A549 treated with dexamethasone at 1 μM for 4 hours (cell line): ENCODE measurements at places on chromosomes 11 and 22. TPM values are rescaled to one million over a fixed set of nuclear protein-coding genes. Genes with fewer than 3 reads are reported as not detected.

HBG2 gene
- total RNA-seq = not detected in 5 replicates

C11orf65 gene
- 0.13 to 0.31 TPM (median 0.26 TPM) in 5 replicates for total RNA-seq

NCAM1 gene
- total RNA-seq = 0.05 to 0.11 TPM in 2 of 5 replicates, not detected in the others

CSF2RB gene
- total RNA-seq = 0.01 TPM in 1 of 5 replicates, not detected in the others

TMEM191C gene
- 0.56 to 0.84 TPM (median 0.71 TPM) in 5 replicates for total RNA-seq

OR8D1 gene
- total RNA-seq = not detected in 5 replicates

PATE4 gene
- total RNA-seq = not detected in 5 replicates

NEFH gene
- total RNA-seq = 0.07 to 0.17 TPM (median 0.12 TPM) in 5 replicates

CTSW gene
- total RNA-seq = 0.07 to 0.15 TPM in 2 of 5 replicates, not detected in the others
